ENCODE measurements at places on chromosomes 1 and 21.

DNA sequence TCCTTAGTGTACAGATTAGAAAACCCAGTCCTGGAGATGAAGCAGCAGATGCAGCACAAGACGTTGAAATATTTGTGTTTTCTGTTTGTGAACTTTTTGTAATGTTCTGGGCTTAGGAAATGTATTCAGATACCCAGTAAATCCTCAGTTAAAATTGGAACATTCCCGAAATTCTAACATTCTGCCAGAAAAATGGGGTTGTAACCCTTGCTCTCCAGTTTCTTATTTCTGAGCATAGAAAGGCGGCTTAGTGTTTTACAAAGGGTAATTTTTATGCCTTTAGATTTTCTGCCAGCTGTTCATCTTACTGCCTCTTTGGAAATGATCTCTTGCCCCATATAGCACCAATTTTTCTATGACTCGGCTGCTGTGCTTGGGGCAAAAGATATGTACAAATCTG, 20.6 kb downstream of the DDI2 start:
- DNase-seq = no peak

GRCh38 chr1:89363638-89364536, at the start of gene GBP6:
Gene GBP6 (plus strand): TSS chr1:89364059. CDS start chr1:89368552, 4,493 bp downstream.
- DNase-seq = peak; percentile 16

- peak; percentile 59 for DNase-seq
These were observed 61.0 kb downstream of the WDR4 start for GRCh38 chr21:42818328-42818749.

GRCh38 chr1:187842406-187843165, 1013.8 kb downstream of the PLA2G4A start:
- no peak for DNase-seq

GRCh38 chr1:181128592-181129497, 40.3 kb downstream of the IER5 start:
- DNase-seq = no peak

DNA sequence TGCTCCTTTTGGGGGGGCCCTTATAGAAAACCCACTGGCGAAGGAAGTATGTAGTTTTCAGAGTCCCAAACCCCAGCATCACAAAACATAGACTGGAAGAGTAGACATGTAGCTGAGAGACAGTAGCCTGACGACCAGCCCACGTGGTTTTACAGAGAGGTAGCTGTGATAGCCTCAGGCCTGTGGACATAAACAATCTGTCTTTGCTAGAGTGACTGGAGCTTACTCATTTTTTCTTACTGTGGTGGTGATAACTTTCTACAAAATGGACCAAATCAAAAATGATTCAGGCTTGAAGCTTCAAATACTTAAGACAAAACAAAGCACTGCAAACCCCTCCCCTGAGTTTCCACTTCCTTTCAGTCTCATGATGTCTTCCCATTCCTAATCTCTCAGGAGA, 497.0 kb downstream of the RWDD3 start:
- no peak for DNase-seq

DNA sequence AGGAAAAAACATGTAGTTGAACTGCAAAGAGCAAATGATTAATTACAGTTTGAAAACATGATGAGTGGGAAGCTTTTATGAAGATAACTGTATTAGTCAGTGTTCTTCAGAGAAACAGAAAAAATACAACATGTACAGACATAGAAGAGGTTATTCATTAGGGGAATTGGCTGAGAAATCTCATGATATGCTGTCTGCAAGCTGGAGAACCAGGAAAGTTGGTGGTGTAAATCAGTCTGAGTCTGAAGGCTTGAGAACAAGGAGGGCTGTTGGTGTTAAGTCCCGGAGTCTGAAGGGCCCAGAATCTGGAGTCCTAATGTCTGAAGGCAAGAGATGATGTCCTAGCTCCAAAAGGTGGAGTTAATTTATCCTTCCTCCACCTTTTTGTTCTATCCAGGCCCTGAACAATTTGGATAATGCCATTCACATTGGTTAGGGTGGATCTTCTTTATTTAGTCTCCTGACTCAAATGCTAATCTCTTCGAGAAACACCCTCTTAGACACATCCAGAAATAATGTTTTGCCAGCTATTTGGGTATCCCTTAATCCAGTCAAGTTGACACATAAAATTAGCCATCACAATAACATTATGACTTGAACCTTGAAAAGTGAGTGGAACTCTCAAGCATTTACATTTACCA, 672.9 kb upstream of the PTBP2 start:
- no peak for DNase-seq

- no peak for DNase-seq
These were observed 6.6 kb downstream of the SLX9 start for GRCh38 chr21:44946254-44947041.

DNA sequence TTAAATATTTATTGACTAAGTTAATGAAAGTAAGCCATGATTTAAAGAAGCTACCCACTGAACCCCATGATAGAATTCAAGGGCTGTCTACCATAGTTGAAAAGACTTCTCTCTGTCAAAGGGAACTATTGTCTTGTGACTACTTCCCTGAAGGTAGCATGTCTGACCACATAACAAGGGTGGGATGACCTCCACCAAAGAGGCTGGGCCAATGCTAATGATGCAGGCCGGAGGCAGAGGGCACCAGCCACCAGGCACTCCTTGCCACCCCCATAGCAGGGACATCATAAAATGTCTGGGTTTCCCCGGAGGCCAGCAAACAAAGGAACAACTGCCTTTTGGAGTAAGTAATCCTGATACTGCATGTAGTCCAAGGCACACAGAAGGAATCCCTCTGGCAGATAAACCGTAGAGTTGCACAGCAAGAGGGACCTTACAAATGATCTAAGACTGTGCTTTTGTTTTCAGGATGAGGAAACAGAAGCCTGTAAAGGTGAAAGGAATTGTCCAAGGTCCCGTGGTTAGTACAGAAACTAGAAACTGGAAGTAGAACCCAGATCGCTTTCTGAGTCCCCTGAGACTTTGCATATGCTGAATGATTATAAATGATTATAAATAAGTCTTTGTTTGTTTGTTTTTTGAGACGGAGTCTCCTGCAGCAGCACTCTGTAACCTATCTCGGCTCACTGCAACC, 33.5 kb upstream of the ITPKB start:
- no peak for DNase-seq

GRCh38 chr1:12507631-12508030, 110.4 kb downstream of the DHRS3 start:
- DNase-seq = no peak

GRCh38 chr1:162717548-162718184, 72.8 kb upstream of the HSD17B7 start:
- peak; percentile 33 for DNase-seq

DNA sequence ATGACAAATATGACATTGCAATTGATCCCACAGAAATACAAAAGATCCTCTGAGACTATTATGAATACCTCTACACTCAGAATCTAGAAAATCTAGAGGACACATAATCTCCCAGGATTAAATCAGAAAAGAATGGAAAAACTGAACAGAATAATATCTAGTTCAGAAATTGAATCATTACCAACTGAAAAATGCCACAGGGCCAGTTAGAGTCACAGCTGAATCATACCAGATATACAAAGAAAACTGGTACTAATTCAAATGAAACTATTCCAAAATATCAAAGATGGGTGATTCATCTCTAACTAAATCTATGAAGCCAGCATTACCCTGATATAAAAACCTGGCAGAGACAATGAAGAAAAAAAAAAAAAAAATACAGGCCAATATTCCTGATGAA, 149.3 kb downstream of the BRINP3 start:
- no peak for DNase-seq

GRCh38 chr1:43554444-43554992, 23.8 kb downstream of the PTPRF start:
- DNase-seq = peak; percentile 53

DNA sequence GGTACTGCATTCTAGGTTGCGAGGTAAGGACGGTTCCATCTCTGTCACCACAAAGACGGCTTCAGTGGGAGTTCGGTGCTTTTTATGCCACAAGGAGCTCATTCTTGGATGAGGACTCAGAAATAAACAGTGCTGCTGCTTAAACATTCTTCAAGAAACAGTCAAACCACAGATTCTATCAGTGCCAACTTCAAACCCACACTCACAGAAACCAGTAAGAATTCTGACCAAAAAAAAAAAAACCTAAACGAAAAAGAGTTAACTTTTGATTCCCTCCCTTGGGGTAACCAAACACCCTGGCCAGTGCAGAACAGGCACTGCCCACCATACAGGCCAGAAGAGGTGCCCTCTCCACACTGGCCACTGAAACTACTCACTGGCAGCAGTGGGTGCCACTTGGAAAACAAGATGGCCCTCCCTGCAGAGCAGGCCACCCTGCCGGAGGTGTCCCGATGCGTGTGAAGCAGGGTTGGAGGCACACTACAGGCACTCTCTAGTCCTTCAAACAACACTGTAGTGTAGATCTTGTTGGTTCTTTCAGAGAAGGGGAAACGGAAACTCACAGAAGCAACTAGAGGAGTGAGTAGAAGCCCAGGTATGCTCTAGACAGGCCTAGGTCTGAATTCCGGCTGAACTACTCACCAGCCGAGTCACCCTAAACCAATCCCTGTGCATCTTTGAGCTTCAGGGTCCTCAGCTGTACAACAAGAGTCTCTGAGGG, 87.3 kb upstream of the TLR5 start:
- peak; percentile 43 for DNase-seq

DNA sequence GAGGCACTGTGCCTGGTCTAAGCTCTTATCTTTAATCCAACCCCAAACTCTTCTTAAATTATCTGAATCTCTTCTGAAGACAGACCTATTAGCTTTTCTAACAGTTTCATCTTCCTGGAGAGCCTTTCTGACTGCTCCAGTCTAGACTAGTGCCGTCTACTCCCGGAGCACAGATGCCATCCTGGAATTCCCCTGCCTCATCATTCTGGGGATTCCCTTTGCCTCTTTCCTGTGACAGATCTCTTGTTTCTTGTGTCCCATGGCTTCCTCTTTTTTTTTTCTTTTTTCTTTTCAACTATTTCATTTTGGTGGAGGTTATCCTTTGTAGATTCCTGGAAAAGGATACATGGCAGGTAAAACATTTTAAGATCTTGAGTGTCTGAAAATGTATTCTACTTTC, 11.7 kb downstream of the SEMA4A start:
- no peak for DNase-seq

DNA sequence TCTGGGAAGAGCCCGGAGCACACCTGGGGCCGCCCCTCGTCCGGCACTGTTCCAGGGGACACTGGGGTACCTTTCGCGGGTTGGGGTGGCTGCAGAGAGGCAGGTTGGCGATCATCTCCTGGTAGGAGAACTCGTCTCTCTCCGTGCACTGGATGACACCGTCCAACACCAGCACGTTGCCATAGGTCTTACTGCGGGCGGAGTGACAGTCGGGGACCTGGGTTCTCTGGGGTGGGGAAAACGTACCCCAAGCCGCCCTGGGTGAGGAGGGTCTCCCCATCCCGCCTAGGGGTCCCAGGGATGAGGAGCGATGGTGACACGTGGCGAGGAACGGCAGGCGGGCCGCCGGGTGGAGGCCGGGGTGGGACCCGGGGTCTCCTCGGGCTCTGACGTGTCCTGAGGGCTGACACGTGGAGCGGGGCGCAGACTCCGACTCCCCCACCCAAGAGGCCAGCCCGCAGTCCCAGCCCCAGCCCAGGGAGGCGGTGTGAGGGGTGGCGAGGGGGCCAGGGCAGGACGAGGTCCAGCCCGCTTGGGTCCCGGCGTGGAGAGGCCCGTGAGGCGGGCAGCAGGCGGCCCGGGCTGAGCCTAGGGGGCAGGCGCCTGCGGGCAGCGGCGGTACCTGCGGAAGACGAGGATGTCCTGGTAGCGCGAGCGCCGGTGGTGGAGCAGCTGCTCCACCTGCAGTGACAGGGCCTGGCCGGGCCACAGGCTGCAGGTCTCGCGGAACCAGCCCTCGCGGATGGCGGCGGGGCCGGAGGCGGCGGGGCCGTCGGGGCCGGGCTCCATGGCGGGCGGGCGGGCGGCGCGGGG, 457 bp downstream of the SRM start:
- no peak for DNase-seq

GRCh38 chr1:157575744-157576143, 22.1 kb downstream of the FCRL4 start:
- DNase-seq = no peak

DNA sequence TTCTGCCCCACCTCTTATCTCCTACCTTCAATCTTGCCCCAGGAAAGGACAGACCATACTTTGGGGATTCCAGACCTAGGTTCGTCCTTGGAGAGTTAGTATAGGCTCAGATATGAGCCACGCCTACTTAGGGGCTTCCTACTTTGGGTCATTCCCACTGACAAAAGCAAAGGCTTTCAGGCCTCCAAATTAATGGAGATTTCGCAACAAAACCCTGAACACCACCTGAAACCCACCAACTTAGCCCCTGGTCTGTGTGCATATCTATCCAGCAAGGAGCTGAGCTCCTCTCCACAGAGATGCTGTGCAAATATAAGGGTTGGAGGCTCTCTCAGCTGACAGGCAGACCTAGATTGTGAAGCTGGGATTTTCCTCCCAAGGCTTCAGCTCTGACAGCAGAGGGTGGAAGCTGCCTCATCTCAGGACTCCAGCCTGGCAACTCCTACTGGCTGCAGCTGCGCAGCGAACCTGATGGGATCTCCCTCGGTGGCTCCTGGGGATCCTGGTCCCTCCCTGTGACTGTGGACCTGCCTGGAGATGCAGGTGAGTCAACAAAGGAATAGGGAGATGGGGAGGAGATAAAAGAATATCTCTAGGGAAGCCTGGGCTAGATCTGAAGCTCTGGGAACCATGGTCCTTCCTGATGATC, 2.1 kb downstream of the MPL start:
- DNase-seq = no peak

DNA sequence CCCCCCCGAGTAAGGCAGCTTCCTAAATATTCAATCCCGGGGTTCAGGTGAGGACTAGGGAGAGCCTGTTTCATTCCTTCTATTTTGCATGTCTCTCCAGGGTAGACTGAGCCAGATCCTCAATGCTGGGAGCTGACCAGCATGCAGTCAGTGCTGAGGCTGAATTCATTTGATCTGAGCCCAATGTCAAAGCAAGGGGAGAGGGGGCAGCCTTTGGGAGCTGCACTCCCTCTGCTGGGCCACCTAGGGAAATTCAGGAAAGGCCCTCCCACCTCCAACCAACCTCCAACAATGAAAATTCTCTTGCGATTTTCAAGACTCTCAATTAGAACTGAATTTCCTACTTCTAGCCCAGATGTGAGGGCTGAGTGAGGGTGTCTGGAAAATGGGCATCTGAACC, 371.2 kb downstream of the NPHP4 start:
- DNase-seq = no peak

- no peak for DNase-seq
These were observed 45.9 kb downstream of the CBS start for GRCh38 chr21:43029785-43030184.

GRCh38 chr1:8090241-8090702, 64.2 kb upstream of the ERRFI1 start:
- DNase-seq = peak; percentile 51

DNA sequence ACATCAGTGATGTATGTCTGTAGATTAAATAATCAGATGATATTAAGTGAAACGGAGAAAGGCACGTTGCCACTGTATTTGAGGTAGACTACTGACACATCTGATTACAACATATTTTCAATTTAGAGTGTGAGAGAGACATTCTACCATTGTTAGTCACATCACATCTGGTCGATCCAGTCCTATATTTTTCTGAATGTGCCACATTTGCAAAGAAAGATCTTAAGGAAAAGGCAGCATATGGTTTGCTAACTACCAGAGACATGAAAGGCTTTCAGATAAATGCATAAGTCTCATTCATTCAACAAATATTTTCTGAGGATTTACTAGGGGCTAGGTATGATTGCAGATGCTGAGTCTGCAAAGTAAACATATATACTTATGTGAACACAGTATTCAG, 114.3 kb upstream of the RUNX1 start:
- DNase-seq = no peak
